ENCODE measurements at places on chromosomes 13 and 19.

DNA sequence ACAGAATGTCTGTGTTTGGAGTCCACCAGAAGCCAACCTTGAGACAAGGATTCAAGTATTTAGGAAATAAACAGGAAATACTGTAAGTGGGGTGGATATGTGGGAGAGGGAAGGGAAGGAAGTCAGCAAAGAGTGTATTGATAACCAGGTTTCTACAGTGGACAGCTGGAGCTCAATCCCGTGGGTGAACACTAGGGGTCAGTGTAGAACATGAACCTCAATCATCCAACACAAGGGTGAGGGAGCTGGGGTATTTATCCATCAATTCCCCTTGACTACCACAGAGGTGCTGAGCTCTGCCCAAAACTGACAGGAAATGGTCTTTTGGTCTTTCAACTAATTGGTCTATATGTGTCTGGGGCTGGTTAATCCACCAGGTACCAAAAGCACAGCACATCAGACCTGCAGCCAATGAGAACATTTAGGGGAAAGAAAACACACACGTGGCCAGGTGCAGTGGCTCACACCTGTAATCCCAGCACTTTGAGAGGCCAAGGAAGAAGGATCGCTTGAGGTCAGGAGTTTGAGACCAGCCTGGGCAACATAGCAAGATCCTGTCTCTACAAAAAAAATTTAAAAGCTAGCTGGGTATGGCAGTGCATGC, 5.6 kb upstream of the SYDE1 start:
- no peak for DNase-seq

GRCh38 chr19:19540715-19541515, 2.9 kb downstream of the CILP2 start:
- no peak for DNase-seq

DNA sequence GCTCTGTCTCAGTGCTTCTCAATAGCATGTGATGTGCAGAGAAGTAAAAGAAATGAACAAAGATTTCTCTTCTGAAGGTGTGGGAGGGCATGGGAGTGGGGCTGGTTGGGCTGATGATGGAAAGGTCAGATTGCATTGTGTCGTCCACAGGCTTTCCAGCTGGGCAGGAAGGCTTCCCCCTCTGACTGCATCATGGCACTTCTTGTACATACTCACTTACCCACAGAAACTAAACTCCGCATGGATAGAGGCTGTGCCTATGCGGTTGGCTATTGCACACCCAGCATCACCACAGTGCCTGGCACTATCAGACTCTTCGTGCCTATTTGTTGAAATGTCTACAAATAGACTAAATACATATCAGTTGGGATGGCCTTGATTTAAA, 24.4 kb upstream of the TNFSF11 start:
- no peak for DNase-seq

DNA sequence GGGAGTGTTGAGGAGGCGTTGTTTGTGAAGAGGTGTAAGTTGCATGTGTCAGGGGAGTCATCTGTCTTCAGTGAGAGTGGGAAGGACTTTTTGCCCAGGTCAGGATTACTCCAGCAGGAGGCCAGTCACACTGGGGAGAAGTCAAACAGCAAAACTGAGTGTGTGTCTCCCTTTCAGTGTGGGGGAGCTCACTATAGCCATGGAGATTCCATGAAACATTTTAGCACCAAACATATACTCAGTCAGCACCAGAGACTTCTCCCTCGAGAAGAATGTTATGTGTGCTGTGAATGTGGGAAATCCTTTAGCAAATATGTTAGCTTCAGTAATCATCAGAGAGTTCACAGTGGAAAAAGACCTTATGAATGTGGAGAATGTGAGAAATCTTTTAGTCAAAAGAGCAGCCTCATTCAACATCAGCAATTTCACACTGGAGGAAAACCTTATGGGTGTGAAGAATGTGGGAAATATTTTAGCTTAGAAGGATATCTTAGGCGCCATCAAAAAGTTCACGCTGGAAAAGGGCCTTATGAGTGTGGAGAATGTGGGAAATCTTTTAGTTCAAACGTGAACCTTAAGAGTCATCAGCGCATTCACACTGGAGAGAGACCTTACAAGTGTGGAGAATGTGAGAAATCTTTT, 8.4 kb upstream of the ZNF587 start:
- DNase-seq: no peak

GRCh38 chr13:76735641-76736040, 150.6 kb downstream of the KCTD12 start:
- no peak for DNase-seq

All from fibroblast of skin of left biceps (primary cell).